ENCODE measurements at places on chromosomes 4 and X.

DNA sequence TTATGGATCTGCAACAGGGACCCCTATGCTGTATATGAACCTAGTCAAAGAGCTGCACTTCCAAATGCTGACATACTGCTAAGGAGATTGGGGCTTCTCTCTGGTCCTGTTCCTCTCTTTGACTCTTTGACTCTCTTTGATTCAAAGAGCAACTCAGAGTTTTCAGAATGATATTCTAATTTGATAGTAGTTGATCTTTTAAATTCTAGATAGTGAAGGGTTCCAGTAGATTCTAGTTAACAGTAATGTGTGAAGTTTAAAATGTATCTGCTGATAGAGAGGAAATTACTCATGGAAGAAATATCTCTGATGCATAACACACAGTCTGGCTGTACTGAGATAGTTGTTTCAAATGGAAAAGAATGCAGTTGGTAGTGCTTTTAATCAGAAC lies 239.1 kb downstream of the RASL11B start:
- no peak for DNase-seq

- no peak for DNase-seq
These were observed 113.8 kb downstream of the CEP44 start for GRCh38 chr4:174397366-174398155.

DNA sequence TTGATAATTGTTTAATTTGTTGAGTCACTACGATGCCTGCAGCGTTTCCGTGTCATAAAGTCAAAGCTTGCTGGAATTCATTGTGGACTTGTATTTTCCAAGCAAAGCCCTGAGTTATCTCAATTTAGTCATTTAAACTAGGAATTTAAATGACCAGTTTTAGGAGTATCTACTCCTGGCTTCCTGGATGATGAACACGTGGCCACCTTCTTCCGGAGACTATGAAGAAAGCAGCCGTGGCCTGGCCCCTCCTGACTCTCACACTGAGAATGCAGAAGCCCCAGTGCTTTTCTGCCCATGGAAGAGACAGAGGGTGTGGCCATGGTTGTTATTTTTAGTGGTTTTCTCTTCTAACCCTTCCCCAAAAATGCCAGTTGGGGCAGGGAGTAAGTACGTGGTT lies 250.7 kb upstream of the GATB start:
- DNase-seq: no peak

DNA sequence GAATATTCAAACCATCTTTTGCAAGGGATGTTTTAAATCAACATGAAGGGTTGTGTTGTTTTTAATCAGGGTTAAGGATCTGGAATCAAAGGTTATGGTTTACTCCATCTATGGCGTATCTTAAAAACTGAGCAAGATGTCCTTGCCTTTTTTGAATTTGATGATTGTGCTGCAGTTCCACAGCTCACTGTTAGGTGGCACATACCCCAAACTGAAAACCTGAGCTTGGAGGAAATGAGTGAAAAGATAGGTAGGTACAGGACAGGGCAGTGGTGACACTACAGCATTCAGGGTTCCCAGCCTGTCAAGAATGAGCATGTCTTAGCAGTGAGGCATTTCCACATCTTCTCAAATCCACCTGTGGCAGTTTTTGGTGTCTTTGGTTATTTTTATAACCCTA lies 13.1 kb upstream of the EOLA1 start:
- DNase-seq: no peak

GRCh38 chr4:149264093-149264733 lies 551.4 kb downstream of the IQCM start:
- DNase-seq: no peak

DNA sequence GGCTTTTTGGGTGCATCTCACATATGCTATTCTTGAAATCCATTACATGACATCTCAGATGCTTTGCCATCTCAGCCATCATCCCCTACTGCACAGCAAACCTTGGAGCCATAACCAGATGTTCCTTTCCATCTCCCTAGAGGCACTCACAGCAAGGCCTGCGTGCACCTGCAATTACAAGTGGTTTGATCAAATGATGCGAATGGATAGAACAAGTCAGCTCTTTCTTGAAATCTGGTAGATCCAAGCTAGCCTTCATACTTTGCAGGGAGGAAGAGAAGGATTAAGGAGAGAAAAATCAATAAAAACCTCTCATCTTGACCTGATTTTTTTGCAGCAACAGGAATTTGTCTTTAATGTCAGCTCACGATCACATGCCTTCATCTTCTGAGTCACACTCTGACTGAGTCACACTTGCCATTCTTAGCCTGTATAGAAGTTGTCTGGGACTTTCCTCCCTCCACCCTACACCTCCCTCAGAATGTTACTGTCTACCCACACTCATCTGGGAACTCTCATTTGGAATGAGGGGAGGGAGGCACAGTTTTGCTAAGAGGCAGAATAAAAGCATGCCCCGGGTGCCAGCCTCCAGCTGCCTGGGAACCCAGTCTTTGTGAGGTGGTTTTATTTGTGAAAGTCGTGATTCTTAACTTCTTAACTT lies 11.9 kb upstream of the TRIML1 start:
- no peak for DNase-seq

GRCh38 chrX:25810202-25810601 lies 327.9 kb upstream of the MAGEB18 start:
- no peak for DNase-seq

GRCh38 chrX:134377537-134377936 lies 82.4 kb upstream of the HPRT1 start:
- no peak for DNase-seq

GRCh38 chrX:21959362-21960051 lies 19.0 kb downstream of the SMS start:
- no peak for DNase-seq
